ENCODE measurements at places on chromosomes 7 and 10.
A peak's percentile ranks its signal among the peaks of the same experiment; 100 is the strongest.

DNA sequence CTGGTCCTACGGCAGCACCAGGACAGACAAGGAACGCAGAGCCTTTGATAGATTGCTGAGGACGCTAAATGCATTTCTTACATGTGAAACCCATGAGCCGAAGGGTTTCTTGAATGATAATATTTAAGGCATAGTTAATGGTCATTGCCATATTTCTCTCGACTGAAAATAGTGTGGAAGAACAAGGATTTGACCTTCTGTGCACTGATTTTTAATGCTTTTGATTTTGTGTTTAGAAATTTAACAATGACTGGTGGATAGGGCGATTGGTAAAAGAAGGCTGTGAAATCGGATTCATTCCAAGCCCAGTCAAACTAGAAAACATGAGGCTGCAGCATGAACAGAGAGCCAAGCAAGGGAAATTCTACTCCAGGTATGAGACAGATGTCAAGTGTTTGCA is 150.8 kb downstream of the NSUN6 start:
- DNase-seq, result no peak

- no peak for DNase-seq
Measured at GRCh38 chr10:126256864-126257263, 131.4 kb downstream of the ADAM12 start.

GRCh38 chr7:30119890-30120577 is 14.8 kb upstream of the MTURN start:
- DNase-seq, result no peak

DNA sequence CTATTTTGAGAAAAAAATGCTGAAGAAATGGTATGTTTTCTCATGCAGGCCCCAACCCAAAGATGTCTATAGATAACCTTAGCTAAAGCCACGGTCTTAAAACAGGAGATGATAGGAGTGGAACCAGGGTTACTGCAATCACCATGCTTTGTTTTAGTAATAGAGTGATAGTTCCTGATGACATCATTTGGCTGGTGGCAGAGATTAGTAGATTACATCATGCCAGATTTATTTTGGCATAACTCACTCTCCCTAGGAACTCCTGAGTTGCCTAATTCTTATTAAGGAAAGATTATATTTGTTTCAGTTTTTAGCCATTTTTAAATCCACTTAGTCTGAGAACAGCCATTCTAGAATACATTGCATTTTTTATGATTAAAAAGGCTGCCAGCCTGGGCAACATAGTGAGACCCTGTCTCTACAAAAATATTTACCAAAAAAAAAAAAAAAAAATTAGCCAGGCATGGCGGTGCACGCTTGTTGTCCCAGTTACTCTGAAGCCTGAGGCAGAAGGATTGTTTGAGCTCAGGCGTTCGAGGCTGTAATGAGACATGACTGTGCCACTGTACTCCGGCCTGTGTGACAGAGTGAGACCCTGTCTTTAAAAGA is 17.8 kb downstream of the ENO4 start:
- no peak for DNase-seq

DNA sequence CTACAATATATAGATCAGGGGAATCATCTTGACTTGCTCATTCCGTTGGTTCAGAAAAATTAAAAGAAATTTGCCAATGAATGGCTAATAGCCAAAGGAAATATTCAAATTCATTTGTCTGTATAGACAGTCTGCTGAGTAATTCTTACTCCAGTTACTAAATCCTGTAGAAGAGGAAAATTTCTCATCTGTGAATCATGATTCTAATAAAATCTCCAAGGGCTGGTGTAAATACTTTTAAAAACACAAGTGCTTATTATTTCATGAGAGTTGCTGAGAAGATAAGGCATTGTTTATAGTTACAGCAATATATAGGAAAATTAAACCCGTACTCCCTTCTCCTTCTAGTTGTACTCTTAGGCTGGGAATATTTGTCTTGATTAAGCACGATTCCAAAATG is 53.0 kb downstream of the WNT2 start:
- no peak for DNase-seq

DNA sequence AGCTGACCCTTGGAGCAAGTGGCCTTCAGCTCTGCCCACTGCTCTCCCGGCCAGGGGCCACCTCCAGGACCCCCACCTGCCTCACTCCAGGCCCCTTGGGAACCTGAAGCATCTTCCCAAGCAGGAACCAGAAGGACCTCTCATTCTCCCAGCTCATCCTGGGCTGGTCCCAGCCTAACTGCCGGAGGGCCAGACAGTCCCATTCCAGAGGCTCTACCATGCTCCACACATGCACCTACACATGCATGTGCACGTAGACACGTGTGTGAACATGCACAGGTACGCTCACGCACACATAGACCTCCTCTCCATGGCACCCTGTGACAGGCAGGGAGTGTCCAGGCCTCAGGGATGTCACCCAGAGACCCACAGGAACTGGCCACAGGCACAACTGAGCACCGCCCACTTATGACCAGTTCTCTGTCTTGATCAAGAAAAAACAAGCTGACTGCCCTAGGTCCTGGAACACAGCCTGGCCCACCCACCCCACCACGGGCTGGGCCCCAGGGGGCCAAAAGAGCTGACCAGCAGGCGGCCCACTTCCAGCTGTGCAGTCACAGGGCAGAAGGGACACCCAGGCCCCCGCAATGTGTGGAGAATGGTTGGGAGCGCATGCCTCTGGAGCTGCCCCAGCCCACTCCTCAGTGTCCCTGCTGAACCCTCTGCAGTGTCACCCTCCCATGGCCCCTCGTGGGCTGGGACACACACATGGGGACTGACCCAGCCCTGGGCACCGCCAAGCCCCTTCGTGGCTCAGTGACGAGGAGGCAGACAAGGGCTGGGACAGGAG is 43.4 kb downstream of the CAMK2B start:
- peak; percentile 25 for DNase-seq

DNA sequence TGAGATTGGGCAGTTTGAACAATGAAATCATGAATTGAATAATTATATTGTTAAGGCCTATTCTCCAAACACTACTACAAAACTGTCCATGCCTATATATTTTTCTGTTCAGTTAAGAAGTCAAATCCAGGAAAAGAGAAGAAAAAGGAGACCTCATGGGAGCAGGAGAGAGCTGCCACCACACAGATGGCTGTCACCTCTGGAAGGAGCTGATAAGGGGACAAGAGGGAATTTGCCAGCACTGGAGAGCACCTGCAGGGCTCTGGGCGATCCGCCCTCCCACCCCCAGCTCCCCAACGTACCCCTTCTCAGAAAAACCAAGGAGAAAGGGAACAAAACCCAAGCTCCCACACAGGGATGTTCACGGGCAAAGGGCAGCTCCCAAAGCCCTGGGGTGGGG is 227.8 kb downstream of the TNS3 start:
- no peak for DNase-seq

GRCh38 chr10:118635674-118636402 is 40.4 kb upstream of the PRLHR start:
- no peak for DNase-seq

DNA sequence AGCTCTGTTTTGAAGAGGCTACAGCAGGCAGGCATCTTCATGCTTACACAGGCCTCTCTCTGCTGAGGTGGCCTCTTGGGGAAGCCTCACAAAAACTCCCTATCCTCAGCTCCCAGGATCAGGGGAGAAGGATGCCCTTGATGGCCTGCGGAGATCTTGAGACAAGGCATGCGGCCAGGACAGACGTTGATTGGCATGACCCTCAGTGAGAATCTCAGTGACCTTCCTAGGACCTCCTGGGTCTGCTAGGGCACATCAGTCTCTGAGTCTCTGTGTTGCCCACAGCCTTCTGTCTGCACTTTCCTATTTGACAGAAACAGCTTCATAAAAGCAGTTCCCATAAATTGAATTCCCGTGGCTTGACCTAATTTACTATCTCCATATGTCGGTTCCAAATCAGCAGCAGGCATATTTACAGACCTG is 1005.8 kb upstream of the C7orf33 start:
- DNase-seq, result no peak

GRCh38 chr7:119046068-119046467 is 821.6 kb downstream of the ANKRD7 start:
- no peak for DNase-seq

DNA sequence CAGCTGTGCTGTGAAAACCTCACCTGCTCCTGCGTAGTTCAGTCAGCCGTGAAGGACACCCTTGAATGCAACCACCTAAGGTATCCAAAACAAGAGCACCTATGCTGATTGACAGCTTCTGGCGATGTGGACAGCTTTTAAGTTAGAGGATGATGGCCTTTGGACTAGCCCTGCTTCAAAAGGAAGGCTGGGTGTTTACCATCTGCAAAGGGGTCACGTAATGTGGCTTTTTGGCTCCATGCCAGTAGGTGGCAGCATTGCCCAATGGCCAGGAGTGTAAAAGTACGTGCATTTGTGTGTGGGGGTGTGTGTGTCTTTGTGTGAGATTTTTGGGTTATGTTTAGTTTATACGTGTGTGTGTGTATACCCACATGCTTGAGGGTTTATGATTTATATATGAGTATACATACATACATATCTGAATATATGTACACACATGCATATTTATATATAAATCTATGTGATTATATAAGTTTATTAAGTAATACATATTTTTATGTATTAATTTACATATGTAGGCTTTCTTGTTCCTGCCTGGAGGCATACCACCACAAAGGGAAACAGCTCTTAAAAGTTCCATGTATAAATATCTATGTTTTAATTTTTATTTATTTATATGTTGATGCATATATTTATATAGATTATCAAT is 236.3 kb upstream of the ANKRD30A start:
- no peak for DNase-seq

DNA sequence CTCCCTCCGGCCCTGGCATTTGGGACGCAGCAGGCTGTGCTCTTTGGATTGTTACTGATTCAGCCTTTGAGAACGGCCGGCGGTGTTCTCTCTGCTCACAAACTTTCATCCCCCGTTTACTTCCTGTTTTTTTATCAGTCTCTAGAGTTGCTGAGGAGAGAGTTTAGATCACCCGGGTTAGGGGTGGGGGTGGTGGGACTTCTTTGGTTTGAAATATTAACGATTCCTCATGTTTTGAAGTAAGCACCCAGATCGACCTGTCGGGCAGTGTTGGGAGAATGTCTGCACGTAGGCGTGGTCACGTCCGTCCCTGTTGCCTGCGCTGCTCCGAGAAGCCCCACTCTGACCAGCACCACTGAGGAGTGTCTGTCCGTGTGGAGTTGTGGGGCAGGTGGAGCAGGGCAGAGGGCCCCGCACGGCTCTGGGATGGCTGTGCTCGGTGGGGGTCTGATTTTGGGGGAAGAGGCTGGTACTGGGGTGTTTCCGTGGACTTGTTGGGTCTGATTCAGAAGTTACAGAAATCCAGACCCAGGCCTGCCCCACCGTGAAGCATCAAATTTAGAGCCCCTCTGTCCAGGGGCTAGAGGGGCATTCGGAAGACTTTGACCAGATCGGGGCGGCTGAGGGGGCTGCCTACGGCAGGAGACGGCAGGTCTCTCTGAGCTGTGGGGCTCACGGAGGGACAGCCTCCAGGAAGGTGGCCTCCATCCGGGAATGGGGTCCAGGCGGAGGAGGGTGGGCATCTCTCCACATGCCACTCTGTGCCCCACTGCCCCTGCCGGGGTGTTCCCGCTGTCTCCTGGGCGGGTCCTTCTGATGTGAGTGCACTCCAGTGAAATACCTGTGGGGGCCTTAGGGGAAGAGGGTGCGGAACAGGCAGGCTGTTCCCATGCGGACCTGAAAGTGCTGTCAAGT is 7.4 kb downstream of the INPP5A start:
- peak; percentile 28 for DNase-seq

DNA sequence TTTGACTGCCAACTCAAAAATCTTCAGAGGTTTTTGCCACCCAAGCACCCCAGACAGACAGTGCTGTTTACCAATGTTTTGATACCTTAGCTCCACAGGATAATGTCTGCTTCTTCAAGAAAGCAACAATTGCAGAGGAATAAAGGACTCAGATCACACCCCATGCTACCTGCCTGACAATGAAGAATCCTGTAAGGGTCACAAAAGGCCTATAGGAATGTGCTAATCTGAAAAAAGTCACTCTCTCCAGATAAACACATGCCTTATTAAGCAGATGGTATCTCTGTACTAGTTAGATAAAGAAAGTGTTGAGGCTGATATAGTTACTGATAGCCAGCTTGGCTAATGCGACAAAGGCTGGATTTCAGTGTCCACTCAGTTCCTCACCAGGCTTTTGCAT is 1076.7 kb upstream of the SORCS1 start:
- DNase-seq, result no peak

DNA sequence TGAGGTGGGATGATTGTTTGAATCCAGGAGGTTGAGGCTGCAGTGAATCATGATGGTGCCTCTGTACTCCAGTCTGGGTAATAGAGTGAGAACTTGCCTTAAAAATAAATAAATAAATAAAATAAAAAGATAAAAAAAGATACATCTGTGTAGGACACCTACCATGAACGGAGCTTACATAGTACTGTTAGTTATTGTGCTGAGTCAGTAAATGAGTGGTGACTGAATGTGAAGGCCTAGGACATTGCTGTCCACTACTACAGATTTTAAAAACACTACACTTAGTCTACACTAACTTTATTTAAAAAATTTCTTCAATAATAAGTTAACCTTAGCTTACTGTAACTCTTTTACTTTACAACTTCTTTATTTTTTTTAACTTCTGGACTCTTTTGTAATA is 106.7 kb upstream of the ETV1 start:
- DNase-seq, result no peak

GRCh38 chr7:54967377-54967776 is 51.4 kb upstream of the EGFR start:
- no peak for DNase-seq

DNA sequence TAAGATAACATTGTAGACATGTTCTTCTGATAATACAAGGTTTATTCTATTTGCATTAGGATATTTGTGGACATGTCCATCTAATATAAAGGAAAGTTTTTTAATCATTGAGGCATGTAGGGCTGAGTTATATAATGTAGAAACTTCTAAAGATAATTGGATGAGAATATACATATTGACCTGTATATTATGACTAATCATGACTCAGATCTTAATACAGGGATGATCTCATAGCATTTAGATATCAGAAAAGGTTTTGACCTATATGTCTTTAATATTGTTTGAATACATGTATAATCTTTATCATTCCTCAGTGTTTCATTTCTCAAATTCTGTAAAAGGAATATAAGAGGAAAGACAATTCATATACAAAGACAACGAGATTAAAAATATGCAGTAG is 39.2 kb downstream of the CD36 start:
- no peak for DNase-seq

GRCh38 chr7:15284396-15284795 is 277.4 kb downstream of the AGMO start:
- no peak for DNase-seq

DNA sequence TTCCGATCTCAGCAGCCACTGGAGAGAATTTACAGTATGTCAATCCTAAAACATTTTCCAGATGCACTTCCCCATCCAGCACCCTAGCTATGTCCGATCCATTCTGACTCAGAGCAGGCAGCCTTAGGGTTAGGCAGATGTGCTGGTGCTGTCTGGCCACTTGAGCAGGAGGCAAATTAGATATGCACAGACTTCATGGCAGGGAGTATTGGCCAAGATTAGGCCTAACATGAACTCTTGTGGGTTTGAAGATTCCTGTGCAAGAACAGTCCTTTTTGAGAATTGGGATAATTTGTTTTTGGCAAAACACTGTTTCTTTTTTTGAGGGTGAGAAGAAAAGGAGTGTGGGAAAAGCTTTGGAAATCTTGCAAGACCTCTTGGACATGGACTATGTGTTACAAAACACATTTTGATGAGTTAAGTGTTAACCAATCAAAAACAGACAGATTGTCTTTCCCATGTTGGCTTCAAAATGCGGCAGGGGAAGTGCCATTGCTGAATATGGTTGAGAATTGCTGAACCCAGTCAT is 218.6 kb upstream of the INHBA start:
- no peak for DNase-seq
